ENCODE measurements at places on chromosomes 2 and 18. TPM values are rescaled to one million over a fixed set of nuclear protein-coding genes. Genes with fewer than 3 reads are reported as not detected.

- DNase-seq, result no peak
Observed at GRCh38 chr2:214031566-214031965, 379.3 kb upstream of the VWC2L start.

DNA sequence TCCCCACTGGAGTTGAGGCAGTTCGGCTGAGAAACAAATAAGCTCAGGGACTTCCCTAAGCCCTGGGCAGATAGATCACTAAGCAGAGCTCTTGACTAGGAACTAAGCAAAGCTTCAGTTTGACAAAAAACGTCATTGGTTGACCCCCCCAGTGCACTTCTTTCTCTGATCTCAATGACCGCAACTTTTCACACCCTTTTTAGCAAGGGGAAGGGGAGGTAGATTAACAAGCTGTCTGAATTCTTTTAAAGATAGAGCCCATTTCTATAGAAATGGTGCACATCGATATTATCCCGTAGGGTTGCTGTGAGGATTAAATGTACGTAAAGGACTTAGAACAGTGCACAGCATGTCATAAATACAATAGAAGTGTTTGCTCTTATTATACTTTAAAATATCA lies 42.5 kb downstream of the PIEZO2 start:
- DNase-seq, result no peak

DNA sequence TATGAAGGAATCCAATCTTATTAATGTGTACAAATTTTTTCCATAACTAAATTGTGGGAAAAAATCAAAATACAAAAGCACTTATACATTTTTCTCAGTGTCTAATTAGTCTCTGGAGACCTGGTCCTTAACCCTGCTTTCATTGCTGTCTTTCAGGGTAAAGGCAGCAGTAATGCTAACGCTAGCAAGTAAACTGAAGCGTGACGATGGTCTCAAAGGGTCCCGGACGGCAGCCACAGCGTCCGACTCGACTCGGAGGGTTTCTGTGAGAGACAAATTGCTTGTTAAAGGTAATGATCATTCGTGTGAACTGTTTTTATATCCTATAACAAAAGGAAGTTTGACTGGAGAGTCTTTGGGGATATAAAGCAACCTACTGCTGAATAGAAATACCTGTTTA lies 6.1 kb downstream of the UBE2F start:
- no peak for DNase-seq

- no peak for DNase-seq
Observed at GRCh38 chr2:238430781-238431180, 4.1 kb downstream of the ASB1 start.

The COL4A3 gene
- 17.8 TPM for total RNA-seq

All from aorta (tissue), 5 donors.